ENCODE measurements at places on chromosomes 12 and 14. TPM values are rescaled to one million over a fixed set of nuclear protein-coding genes. Genes with fewer than 3 reads are reported as not detected.
A peak's percentile ranks its signal among the peaks of the same experiment; 100 is the strongest.

GRCh38 chr14:85466678-85467077, 63.3 kb upstream of the FLRT2 start:
- no peaks in the 10 kb centered on the region for H3K4me1 ChIP-seq
- H3K4me3 ChIP-seq = no peak overlapping the region
- no peak overlapping the region for H3K27ac ChIP-seq
- H3K27me3 ChIP-seq = no peaks in the 10 kb centered on the region

DNA sequence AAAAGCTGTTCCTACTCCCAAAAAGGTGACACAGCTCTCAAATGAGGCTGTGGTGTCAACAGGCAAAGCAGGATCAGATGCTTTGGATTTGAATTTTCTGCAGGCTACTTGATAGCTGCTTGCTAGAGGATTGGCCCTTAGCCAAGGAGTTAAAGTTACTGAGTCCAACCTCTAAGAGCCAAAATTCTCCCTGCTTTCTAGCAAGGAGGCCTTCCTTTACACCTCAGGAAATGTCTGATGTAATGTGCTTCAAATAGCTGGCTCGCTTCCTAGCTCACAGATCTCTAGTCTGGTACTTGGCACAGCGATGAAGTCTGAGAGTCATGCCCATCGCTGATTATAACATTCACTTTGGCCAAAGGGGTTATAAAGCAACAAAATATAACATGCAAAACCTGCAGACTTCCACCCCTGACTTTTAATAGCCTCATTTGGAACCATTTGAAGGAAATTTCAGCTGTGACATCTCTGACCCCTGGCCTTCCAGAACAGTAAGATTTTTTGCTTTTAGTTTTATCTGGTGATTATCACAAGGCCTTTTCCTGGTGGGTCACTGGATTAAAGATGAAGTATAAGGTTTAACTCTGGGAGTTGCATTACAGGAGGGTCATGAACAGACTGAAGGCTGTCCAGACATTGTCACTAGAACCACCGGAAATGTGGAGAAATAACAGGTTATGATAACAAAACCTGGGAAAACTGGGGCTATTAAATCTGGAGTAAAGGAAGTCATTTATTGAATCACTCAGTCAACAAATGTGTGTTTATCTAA, 189.7 kb downstream of the EPS8 start:
- H3K4me3 ChIP-seq = no peak overlapping the region
- H3K4me1 ChIP-seq = no peaks in the 10 kb centered on the region
- DNase-seq = no peak

GRCh38 chr12:104682790-104683279, 226.1 kb downstream of the CHST11 start:
- no peaks in the 10 kb centered on the region for H3K27me3 ChIP-seq
- DNase-seq = peak; percentile 74
- H3K4me3 ChIP-seq = peak overlapping the region; percentile 26

KRT6C gene
- not detected for total RNA-seq

MGAT4C gene
- total RNA-seq = not detected

POTEG gene
- not detected for total RNA-seq

GRCh38 chr14:105050551-105050897, 14.7 kb downstream of the GPR132 start:
- peaks cover 32% of the 10 kb centered on the region for H3K36me3 ChIP-seq
- H3K27me3 ChIP-seq = no peaks in the 10 kb centered on the region
- DNase-seq = no peak
- no peak overlapping the region for H3K4me3 ChIP-seq

All from CD4-positive, alpha-beta memory T cell (primary cell).